ENCODE measurements at places on chromosomes 2 and 18. TPM values are rescaled to one million over a fixed set of nuclear protein-coding genes. Genes with fewer than 3 reads are reported as not detected.

DNA sequence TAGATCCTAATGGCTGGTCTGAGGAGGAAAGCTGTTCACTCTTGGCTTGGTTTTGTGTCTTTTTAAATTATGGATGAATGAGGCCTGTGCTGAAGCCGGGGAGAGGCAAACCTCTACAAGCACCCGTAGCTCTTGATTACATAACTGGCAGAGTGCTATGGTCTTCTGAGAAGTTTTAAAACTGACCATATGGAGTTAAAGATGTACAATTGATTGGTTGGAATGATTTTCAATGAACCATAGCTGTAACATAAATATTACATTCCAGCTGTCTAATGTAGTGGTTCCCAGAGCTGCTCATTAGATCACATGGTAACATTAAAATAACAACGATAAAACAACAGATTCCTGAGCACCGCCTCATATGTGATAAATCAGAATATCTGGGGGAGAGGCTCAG lies 71.1 kb upstream of the MAP4K3 start:
- H3K4me1 ChIP-seq: no peaks in the 10 kb centered on the region
- H3K27ac ChIP-seq: no peak overlapping the region
- no peak overlapping the region for H3K4me3 ChIP-seq

GRCh38 chr2:41963661-41964525 lies 83.9 kb upstream of the PKDCC start:
- H3K27ac ChIP-seq: no peak overlapping the region
- H3K4me3 ChIP-seq: no peak overlapping the region
- no peaks in the 10 kb centered on the region for H3K4me1 ChIP-seq
- DNase-seq: no peak

DNA sequence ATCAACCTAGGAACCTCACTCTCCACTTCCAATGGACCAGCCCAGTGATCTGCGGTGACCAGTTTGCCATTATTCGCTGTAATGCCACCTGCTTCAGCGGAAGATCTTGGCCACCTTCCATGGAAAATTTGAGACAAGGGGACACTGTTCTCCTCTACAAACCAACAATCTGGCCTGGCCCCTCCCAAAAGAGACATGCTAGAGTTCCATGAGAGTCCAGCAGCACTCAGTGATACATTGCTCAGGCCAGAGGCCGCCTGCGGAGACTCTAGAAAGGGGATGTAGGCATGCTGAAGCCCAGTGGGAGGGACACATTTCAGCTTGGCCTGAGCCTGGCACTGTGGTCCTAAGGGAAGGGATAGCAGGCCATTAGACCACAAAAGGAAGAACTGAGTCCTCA lies 58.3 kb downstream of the COL6A3 start:
- H3K27ac ChIP-seq: no peak overlapping the region
- no peak overlapping the region for H3K4me3 ChIP-seq
- no peaks in the 10 kb centered on the region for H3K36me3 ChIP-seq
- no peak for DNase-seq
- no peaks in the 10 kb centered on the region for H3K27me3 ChIP-seq

GRCh38 chr2:45003579-45004551 lies 5.4 kb downstream of the SIX2 start:
- H3K4me1 ChIP-seq: peaks cover 41% of the 10 kb centered on the region
- no peak for DNase-seq
- no peaks in the 10 kb centered on the region for H3K36me3 ChIP-seq
- H3K4me3 ChIP-seq: no peak overlapping the region
- no peak overlapping the region for H3K27ac ChIP-seq
- H3K27me3 ChIP-seq: peaks cover 96% of the 10 kb centered on the region

- H3K4me3 ChIP-seq: no peak overlapping the region
- DNase-seq: no peak
- no peak overlapping the region for H3K27ac ChIP-seq
- no peaks in the 10 kb centered on the region for H3K27me3 ChIP-seq
- no peaks in the 10 kb centered on the region for H3K36me3 ChIP-seq
These were observed 269.3 kb downstream of the GLI2 start for GRCh38 chr2:121004950-121005349.

GRCh38 chr2:9335322-9335832 lies 88.0 kb downstream of the ITGB1BP1 start:
- H3K27me3 ChIP-seq: no peaks in the 10 kb centered on the region
- H3K27ac ChIP-seq: no peak overlapping the region
- H3K36me3 ChIP-seq: no peaks in the 10 kb centered on the region
- H3K4me3 ChIP-seq: no peak overlapping the region
- peaks cover 2% of the 10 kb centered on the region for H3K4me1 ChIP-seq

DNA sequence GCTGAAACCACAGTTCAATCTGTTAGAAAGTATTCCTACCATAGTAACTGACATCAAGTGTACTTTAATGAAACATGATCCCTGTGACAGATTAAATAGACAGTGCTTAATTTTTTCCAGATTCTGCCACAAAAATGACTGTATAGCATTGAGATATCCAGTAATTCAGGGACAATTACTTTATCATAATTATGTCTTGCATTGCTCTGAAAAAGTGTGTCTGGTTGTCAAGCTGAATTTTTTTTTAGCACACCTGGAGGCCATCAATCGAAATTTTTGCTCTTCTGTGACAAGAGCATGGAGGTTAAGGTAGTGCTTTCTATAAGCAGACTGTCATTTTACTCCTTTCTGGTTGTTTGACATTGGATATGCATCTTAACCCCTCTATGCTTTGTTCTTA lies 1083.8 kb upstream of the NRXN1 start:
- H3K4me1 ChIP-seq: no peaks in the 10 kb centered on the region
- no peaks in the 10 kb centered on the region for H3K27me3 ChIP-seq
- no peak overlapping the region for H3K4me3 ChIP-seq
- H3K36me3 ChIP-seq: no peaks in the 10 kb centered on the region
- no peak for DNase-seq

GRCh38 chr2:46716927-46717326 lies 198.7 kb downstream of the MCFD2 start:
- H3K4me3 ChIP-seq: no peak overlapping the region
- H3K27me3 ChIP-seq: no peaks in the 10 kb centered on the region
- H3K4me1 ChIP-seq: peaks cover 3% of the 10 kb centered on the region
- H3K36me3 ChIP-seq: no peaks in the 10 kb centered on the region
- no peak overlapping the region for H3K27ac ChIP-seq
- DNase-seq: no peak

DNA sequence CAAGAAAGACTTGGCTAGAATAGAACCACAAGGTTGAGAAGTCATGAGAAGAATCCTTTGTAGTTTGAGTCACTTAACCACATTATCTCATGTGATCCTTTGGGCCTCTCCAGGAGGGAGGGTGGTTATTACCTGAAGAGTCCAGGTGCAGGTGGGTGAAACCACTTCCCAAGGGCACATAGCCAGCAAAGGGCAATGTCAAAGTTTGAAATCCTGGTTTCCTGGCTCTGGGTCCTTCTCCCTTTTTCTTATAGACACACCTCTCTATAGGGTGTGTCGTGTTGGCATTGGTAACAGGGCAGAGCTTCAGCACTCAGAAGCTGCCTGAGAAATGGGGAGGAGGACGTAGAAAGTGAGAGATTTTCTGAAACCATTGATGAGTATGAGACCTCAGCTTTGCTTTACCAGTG lies 137.9 kb downstream of the MGAT5 start:
- no peak for DNase-seq
- H3K27me3 ChIP-seq: no peaks in the 10 kb centered on the region
- H3K4me1 ChIP-seq: peaks cover 14% of the 10 kb centered on the region
- H3K4me3 ChIP-seq: no peak overlapping the region
- peaks cover 12% of the 10 kb centered on the region for H3K36me3 ChIP-seq

GRCh38 chr2:218445602-218446001 lies 26.7 kb downstream of the VIL1 start:
- H3K27me3 ChIP-seq: no peaks in the 10 kb centered on the region
- DNase-seq: no peak
- no peaks in the 10 kb centered on the region for H3K4me1 ChIP-seq
- H3K4me3 ChIP-seq: no peak overlapping the region
- peaks cover 12% of the 10 kb centered on the region for H3K36me3 ChIP-seq
- H3K27ac ChIP-seq: no peak overlapping the region

- H3K36me3 ChIP-seq: no peaks in the 10 kb centered on the region
- H3K4me1 ChIP-seq: peaks cover 9% of the 10 kb centered on the region
- no peak overlapping the region for H3K4me3 ChIP-seq
- no peaks in the 10 kb centered on the region for H3K27me3 ChIP-seq
- H3K27ac ChIP-seq: no peak overlapping the region
These were observed 92.1 kb downstream of the SH3BP4 start for GRCh38 chr2:235043762-235044500.

DNA sequence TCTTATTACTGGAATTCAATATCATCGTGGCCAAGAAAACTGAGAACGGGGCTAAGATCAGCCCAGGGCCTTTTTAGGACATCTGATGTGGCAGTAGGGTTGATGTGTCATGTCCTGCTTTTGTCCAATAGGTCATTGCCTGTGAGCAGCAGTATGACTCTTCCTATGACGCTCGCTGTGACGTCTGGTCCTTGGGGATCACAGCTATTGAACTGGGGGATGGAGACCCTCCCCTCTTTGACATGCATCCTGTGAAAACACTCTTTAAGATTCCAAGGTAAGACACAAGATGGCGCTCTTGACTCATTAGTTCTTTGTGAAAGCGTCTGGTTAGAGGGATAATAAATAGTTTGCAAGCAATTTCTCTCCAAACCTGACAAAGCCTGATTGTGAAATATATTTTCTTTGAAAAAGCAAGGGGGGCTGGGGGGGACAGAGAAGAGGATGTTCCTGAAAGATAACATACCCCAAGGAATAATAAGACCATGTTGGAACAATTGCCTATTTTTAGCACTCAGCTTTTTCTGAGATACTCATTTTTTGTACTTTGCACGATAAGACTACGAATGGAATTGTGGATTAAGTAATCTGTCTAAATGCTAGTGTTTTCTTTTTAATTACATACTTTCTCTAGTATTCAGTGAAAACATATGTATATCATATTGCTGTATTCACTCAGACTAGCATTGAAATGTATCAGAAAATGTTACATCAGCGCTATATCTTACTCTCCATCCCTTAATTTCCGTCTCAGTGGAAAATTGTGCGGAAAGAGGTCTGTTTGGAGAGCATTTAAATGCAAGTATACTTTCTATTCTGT lies 58.1 kb downstream of the MYO3B start:
- H3K36me3 ChIP-seq: no peaks in the 10 kb centered on the region
- H3K27me3 ChIP-seq: no peaks in the 10 kb centered on the region
- DNase-seq: peak; percentile 28
- H3K4me3 ChIP-seq: no peak overlapping the region

DNA sequence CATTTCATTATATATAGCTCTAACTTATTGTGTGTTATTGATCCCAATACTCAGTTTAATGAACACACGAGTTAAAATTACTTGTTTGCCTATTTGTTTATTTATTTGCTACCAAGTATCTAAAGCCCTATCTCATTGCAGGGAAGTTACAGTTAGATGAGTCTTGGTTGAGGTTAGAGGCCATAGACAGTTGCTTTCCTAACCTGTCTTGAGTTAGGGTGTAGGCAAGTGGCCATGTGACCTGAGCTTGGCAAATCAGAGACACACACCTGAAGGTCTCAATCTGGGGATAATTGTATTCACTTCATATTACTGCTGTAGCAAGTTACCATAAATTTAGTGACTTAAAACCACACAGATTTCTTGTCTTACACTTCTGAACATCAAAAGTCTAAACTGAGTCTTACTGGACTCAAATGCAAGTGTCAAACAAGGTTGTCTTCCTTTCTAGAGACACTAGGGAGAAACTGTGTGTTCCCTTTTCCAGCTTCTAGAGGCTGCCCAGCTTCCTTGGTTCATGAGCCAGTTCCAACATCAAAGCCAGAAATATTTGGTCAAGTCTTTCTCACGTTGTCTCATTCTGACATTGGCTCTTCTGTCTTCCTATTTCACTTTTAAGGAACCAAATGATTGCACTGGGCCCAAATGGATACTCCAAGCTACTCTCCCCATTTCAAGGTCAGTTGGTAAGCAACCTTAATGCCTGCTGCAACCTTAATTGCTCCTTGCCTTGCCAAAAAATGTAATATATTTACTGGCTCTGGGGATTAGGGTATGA lies 39.7 kb downstream of the COL3A1 start:
- no peaks in the 10 kb centered on the region for H3K27me3 ChIP-seq
- H3K4me3 ChIP-seq: no peak overlapping the region
- DNase-seq: no peak
- no peaks in the 10 kb centered on the region for H3K36me3 ChIP-seq
- no peaks in the 10 kb centered on the region for H3K4me1 ChIP-seq

DNA sequence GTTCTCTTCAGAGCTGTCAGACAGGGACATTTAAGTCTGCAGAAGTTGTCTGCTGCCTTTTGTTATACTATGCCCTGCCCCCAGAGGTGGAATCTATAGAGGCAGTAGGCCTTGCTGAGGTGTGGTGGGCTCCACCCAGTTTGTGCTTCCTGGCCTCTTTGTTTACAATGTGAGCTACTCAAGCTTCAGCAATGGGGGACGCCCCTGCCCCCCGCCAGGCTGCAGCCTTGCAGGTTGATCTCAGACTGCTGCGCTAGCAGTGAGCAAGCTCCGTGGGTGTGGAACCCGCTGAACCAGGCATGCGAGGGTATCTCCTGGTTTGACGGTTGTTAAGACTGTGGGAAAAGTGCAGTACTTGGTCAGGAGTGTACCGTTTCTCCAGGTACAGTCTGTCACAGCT lies 24.0 kb upstream of the PAIP2B start:
- no peaks in the 10 kb centered on the region for H3K36me3 ChIP-seq
- no peak overlapping the region for H3K4me3 ChIP-seq
- no peak for DNase-seq
- no peaks in the 10 kb centered on the region for H3K4me1 ChIP-seq
- H3K27me3 ChIP-seq: peaks cover 6% of the 10 kb centered on the region

DNA sequence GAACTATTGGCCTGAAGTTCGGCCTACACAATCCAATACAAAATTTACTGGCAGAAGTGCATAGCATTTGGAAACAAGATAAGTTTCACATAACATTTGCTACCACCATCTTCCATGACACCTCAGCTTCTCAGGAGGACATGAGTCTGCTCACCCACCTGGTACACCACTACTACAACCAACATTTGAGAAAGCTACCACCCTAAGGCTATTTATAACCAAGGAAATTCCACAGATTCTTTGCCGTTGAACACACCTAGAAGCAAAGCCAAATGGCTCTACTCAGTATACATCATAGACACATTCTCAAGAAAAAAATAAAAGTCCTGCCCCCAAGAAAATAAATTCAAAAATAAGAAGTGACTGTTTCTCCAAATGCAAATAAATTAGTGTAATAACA lies 145.3 kb downstream of the SPAG16 start:
- no peaks in the 10 kb centered on the region for H3K27me3 ChIP-seq
- no peaks in the 10 kb centered on the region for H3K36me3 ChIP-seq
- DNase-seq: no peak
- H3K27ac ChIP-seq: no peak overlapping the region
- H3K4me3 ChIP-seq: no peak overlapping the region

The ST6GAL2 gene
- total RNA-seq: not detected

The TTLL4 gene
- total RNA-seq: 10.8 TPM

The REG3G gene
- total RNA-seq: not detected

Data from CD4-positive, alpha-beta T cell (primary cell).